Mononuclear cell (primary cell): ENCODE measurements at places on chromosomes 13 and 19. TPM values are rescaled to one million over a fixed set of nuclear protein-coding genes. Genes with fewer than 3 reads are reported as not detected.

The KLK15 gene
- total RNA-seq = not detected

The FCAR gene
- 91.3 TPM for total RNA-seq

The ZNF285 gene
- total RNA-seq = 0.63 TPM

The MARK4 gene
- 12.9 TPM for total RNA-seq

The ZNF160 gene
- 48.6 TPM for total RNA-seq

The POLR1D gene
- 156 TPM for total RNA-seq

The CEACAM8 gene
- not detected for total RNA-seq
